ENCODE measurements at places on chromosomes 5 and 9.

- no peak for DNase-seq
Measured at GRCh38 chr5:654071-654778, 38.9 kb downstream of the TPPP start.

DNA sequence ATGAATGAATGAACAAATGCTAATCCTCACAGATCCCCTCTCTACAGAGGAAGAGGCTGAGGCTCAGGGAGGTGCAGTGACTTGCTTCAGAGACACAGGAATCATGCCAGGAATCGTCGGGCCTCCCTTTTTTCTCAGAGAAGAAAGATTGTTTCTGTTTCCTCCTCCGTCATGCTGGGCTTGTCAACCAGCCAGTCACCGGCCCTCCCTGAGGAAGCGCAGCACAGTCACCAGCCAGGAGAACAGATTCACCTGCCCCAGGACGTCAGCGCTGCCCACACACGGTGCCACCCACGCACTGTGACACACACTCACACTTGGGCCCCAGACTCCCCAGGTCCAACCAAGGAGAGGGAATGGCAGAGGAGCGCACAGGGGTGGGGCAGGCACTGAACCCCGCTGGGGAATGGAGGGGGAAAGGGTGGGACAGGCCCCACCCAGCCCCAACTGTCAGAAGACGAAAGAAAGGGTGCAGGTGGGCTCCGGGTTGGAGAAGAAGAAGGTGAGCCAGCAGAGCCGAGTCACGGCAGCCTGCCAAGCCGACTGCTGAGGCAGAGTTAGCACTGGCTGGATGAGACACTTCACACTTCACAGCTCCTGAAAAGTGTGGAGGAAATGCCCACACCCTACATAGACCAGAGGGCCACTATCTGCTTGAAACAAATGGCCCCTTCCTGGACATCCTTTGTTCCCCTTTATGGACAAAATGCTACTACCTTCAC lies 13.8 kb upstream of the ERGIC1 start:
- DNase-seq: no peak

DNA sequence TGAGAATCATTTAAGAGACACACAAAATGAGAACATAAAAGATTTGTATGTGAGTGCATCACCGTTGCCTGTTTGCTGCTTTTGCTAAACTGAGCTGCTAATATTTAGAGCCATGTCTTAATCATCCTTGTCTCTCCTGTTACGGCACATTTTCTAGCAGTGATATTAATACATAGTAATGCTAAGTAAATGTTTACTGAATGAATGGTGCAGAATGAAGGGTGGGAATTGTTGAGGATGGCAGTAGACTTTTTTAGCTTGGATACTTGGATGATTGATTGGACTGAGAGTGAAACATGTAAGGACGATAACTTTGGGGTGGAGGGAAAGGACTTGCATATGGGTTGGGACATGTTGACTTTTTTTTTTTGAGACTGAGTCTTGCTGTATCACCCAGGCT lies 102.3 kb upstream of the ABCA1 start:
- no peak for DNase-seq

- no peak for DNase-seq
Measured at GRCh38 chr5:92640340-92640739, 940.7 kb downstream of the NR2F1-AS1 start.

DNA sequence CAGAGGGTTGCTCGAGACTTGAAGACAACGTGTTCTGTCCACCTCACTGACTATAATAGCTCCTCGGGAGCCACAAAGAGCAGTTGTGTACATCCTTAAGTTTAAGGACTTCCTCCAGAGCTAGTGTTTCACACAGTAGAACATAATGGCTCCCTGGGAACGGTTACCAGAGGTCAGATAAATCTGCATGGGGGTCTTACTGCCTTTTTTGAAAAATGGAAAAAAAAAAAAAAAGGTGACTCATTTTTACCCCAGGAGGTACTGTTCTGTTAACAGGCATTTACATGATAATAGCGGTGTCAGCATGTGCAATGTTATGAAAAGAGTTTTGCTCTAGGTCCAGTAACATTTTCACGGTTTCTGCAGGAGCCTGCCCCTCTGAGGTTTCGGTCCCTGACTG lies 498.9 kb upstream of the WWC1 start:
- no peak for DNase-seq

DNA sequence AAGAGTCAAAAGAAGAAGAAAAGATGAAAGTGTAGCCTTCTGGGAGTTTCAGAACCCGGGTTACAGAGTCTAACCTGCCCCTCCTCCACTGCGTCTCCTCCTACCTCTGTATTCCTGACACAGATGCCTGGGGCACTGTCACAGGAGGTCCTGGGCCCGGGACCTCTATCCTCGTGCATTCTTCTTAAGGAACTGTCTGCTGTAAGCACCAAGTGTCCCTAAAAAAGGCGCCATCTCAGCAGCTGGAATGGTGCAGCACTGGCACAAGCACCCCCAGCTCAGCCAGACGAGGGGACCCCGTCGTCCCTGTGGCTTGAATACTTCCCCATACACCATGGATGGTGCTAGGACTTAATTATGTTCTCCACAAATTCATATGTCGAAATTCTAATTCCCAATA lies 35.8 kb upstream of the MVB12B start:
- no peak for DNase-seq
